Stimulated activated CD8-positive, alpha-beta memory T cell treated with anti-CD3 and anti-CD28 coated beads, Interleukin-7, amount 100 ng/mL, for 1 hour (primary cell): ENCODE measurements at places on chromosomes 13 and 19.

- DNase-seq: no peak
Observed at GRCh38 chr19:18685597-18686190, 2.2 kb downstream of the CRTC1 start.

DNA sequence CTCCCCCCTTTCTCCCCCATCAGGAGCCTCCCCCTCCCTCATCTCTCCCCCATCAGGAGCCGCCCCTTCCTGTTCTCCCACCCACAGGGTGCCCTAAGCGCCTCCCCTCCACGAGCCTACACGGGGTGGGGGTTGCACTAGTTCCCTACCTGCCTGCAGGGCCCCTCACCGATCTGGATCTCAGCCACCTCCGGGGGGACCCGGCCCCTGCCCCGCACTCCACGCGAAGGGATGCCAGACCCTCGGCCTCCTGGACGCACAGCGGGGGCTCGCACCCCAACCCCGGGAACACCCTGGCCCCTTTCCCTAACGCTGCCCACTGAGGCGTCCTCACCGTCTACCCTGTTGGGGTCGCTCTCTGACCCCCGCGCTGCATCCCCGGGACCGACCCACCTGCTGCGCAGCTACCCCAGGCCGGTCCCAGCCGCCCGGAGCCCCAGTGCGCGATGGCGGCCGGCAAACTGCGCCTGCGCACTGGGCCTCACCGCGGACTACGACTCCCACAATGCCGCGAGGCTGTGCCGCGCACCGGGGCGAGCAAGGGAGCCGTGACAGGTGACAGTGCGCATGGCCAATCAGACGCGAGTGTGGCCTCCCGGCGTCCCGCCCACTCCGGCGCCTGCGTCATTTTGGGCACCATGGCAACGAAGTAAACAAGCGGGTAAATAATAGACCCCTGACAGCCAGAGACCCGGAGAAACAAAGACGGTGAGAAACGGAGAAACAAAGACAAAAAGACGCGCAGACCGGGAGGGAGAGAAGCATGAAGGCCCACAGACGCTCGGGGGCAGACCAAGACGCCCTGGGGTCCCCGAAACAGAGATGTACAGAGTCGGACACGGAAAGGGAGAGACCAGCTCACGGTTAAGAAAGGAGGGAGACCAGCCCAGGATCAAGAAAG lies at the start of gene ZSCAN18:
Gene ZSCAN18, minus strand, starts transcription at position 451 of the 901 bp plus-strand sequence. CDS start 7,964 bp downstream, outside the sequence.
- peak; percentile 94 for DNase-seq

- no peak for DNase-seq
Observed at GRCh38 chr19:33175156-33175782, 18.9 kb upstream of the LRP3 start.

GRCh38 chr13:74168263-74168675 lies 34.1 kb upstream of the KLF12 start:
- no peak for DNase-seq

- DNase-seq: no peak
Observed at GRCh38 chr19:44608391-44608821, 5.0 kb upstream of the IGSF23 start.

DNA sequence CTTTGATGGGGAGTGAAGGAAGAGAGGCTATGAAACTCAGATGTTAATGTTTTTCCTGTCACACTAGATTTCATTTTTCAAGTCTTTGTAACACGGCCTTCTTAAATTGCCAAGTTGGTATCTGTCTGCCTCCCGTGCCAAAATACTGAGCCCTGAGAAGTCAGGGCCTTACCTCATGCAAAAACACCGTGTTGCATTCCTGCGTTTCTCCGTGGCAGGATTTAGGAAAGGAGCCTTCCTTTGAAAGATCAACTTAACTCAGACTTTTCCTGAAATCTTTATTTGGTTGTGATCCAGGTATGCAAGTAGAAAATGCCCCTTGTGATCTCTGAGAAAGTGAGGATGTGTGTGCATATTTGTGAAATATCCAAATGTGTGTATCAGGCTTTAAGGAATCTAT lies 1291.0 kb upstream of the SLC10A2 start:
- DNase-seq: no peak

- DNase-seq: no peak
Observed at GRCh38 chr13:64810750-64811149, 2419.4 kb downstream of the PCDH9 start.

DNA sequence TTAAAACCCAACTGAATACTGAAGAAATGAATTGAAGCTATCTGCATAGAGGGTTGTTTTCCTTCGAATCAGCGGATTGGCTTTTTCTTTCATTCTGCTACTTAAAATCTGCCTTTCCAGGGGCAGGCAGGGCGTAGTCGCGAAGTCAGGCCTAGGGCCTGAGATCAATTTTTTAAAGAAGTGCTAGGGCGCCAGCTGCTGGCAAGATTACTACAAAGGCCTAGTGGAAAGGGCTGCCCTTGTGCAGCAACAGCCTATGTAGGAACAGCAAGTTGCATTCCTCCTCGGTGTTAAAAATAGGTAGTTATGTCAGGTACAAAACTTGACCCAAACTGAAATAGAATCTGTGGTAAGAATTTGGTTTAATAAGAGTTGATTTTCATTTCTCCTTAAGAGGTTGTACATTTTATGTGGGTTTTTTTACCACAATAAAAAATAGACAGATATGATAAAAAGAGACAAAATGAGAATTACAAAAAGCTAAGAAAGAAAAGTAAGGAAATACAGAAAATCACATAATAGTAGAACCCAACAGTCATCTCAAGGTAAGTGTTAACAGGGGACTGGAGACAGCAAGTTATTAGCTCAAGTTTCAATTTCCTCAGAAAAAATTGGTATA lies 9.5 kb upstream of the URAD start:
- no peak for DNase-seq

- DNase-seq: no peak
Observed at GRCh38 chr19:11227195-11227886, 12.1 kb upstream of the ANGPTL8 start.

- DNase-seq: no peak
Observed at GRCh38 chr19:45153339-45154063, 7.3 kb downstream of the NKPD1 start.

- no peak for DNase-seq
Observed at GRCh38 chr13:79547211-79548195, 66.5 kb downstream of the NDFIP2 start.
